H9 (cell line): ENCODE measurements at places on chromosomes 1 and 21.

DNA sequence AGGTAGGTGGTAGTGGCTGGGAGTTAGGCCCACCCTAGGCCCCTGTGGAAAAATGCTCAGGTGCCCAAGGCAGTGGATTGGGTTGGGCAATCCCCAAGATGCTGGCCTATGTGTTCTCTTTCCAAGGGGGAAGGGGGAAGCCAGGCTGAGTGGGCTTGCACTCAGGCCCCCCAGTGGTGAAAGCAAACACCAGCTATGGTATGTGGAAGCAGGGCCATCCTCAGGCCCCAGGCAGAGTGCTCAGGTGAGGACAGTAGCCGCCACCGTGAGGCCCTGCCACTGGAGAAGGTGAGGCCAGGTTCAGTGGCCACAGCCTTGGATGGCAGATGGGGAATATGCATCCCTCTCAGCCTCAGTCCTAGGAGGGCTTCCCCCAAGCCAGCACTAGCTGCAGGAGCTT is 11.8 kb downstream of the LY9 start:
- no peak for DNase-seq

- no peak for DNase-seq
These were observed 36.1 kb upstream of the CACYBP start for GRCh38 chr1:174963529-174964125.

- peak; percentile 43 for DNase-seq
These were observed 6.7 kb upstream of the RSRP1 start for GRCh38 chr1:25253911-25254310.

- DNase-seq: no peak
These were observed 56.2 kb upstream of the MORC3 start for GRCh38 chr21:36263797-36264196.

DNA sequence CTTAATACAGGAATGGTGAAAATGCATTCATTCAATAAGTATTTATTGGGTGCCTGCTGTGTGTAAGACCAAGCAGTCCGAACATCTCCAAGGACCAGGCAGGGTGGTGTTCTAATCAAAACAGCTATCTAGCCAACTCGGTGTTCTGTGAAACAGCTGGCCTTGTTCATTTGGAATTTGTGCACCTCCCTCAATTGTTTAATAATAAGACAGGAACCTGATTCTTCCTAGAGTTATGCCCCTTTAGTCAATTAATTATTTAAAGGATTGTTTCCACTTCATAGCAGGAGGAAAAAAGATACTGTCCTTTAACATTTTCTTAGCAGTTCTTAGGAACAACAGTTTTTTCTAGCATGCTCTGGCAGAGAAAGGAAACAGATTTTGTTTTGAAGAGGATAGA is 30.4 kb downstream of the S100A10 start:
- DNase-seq: no peak

- no peak for DNase-seq
These were observed 18.8 kb downstream of the UAP1 start for GRCh38 chr1:162580308-162580707.

DNA sequence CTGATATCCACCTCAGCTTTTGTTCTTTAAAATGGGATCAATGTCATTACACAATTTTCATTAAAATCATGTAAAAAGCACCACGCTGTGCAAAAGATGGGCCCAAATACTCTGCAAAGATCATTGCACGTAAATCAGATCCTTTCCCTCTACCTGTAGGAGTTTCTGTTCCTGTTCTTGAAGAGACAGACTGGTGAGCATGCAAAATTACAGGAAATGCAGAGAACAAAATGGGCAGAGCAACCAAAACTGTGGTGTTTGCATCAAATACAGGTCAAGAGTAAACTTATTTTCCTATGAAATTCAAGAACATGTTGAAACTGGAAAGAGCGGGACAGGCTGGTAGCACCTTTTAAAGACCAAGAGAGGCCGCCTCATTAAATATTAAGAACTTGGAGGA is 294.9 kb upstream of the ADGRL2 start:
- DNase-seq: no peak

DNA sequence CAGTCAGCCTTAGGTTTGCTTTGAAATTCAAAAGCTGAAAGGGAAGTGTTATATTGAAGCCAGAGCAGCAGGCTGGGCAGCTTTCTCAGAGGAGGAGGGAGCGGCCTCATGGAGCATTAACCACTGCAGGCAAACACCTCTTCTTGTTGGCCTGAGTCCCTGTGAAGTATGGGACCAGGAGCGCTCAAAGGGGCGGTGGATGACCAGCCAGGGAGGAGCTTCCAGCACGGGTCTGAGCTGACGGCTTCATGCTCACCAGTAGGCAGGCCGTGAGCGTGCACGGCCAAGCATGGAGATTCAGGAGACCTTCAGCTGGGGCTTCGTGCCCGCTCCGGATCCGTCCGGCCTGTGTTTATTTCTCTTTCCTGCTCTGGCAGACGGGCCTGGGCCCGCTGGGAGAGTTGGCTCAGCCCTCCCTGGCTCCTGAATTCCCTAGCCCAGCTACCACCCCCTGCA is 245.2 kb downstream of the TRABD2B start:
- no peak for DNase-seq

DNA sequence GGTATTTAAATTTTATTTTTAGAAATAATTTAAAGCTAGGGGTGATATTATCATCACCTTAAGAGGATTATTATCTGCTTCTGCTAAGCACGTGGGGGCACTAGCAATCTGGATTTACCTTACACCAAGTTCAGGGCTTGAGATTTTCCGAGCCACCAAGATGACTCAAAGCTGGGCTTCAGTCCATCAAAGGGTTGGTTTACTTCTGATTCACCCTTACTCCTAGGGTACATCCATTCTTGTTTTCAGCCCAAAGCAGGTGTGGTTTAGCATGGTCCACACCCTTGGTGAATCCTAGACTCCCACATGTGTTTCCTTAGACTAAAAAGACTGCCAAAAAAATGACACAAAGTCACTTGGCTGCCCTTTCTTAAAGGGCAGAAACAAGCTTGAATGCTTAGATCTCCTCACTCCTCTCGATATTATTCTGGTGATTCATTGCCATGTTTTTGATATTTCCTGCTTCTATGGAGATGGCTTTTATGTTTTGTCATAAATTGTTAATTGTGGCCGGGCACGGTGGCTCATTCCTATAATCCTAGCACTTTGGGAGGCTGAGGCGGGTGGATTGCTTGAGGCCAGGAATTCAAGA is 9.8 kb upstream of the PRSS38 start:
- DNase-seq: no peak

GRCh38 chr1:12439073-12439472 is 178.9 kb downstream of the DHRS3 start:
- DNase-seq: no peak

GRCh38 chr1:157646144-157646543 is 48.3 kb upstream of the FCRL4 start:
- no peak for DNase-seq

DNA sequence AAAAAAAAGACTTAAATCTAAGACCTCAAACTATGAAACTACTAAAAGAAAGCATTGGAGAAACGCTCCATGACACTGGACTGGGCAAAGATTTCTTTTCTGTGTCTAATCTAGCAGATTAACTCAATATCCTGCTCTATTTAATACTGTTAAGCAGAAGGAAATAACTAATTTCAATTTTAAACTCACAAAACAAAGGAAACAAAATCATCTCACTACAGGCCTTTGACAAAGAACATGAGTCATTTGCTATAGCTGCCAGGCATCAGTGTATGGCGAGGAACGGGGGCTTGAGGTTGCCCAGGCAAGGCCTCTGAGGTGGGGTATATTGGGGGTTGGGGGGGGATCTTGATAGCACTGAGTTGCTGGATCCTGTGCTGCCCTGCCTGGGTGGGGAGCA is 20.9 kb downstream of the SZT2 start:
- no peak for DNase-seq

DNA sequence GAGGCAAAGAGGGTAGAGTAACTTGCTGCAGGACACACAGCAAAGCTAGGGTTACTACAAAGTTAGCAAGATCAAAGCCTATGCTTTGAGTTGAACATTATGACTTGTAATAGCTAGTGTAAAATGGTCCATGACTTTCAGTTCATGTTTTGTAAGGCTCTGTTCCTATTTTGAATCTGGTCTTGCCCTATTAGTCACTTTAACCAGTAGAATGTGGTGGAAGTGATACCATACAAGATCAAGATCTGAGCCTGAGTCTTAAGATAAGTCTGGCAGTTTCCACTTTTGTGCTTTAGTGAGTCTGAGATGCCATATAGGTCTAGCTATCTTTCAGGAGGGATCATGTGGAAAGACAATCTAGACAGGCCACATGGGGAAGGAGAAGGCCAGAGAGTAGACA is 282.1 kb upstream of the BRINP3 start:
- no peak for DNase-seq

GRCh38 chr1:31216016-31216415 is 23.7 kb downstream of the NKAIN1 start:
- peak; percentile 59 for DNase-seq

- peak; percentile 63 for DNase-seq
These were observed 596 bp downstream of the TOR3A start for GRCh38 chr1:179082333-179082998.

DNA sequence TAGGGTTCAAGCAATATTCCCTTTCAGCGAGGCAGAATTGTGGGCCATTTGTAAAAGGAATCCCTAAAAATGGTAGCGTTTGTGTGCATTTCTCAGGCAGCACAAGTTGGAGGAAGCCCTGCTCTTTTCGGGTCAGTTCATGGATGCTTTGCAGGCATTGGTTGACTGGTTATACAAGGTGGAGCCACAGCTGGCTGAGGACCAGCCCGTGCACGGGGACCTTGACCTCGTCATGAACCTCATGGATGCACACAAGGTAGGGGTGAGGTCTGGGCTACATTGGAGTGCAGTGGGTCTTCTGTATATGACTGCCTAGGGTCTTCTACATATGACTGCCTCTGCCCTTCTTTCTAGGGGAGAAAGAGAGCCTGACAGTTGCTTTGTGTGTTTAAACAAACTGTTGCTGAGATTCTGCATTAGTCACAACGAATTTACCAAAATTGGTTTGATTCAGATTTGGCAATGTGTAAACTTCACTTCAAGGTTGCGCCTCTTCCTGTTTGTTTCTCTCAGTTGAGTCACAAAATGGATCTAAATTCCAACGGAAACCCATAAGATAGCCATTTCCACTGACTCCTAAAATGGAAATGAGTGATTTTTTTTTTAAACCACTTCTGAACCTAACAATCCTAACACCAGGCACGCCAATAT is 40.4 kb upstream of the BMP8A start:
- no peak for DNase-seq

GRCh38 chr1:93670141-93670540 is 11.5 kb downstream of the BCAR3 start:
- no peak for DNase-seq

GRCh38 chr1:15994590-15995351 is 9.3 kb upstream of the SRARP start:
- peak; percentile 74 for DNase-seq
